ENCODE measurements at places on chromosomes 12 and 14.

DNA sequence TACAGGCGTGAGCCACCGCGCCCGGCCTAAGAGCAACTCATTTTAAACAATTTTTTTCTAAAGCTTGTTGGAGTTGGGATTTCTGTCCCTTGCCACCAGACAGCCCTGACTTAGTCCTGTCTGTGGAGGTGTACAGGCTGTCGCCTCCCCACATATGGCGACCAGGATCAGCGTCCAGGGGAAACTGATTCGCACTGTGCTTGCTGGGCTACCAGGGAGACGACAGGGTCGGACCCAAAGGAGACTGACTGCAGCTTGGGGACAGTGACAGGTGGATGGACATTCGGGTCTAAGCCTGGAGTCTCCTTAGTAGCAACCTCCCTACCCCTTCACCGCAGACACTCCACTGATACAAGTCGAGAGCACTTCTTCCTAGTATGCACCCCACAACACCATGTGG is 40.3 kb downstream of the TRAFD1 start:
- DNase-seq, result no peak

- no peak for DNase-seq
These were observed 151.0 kb downstream of the BCAT1 start for GRCh38 chr12:24797901-24798300.

- DNase-seq, result peak; percentile 33
These were observed 1.6 kb downstream of the OAS3 start for GRCh38 chr12:112939761-112940381.

DNA sequence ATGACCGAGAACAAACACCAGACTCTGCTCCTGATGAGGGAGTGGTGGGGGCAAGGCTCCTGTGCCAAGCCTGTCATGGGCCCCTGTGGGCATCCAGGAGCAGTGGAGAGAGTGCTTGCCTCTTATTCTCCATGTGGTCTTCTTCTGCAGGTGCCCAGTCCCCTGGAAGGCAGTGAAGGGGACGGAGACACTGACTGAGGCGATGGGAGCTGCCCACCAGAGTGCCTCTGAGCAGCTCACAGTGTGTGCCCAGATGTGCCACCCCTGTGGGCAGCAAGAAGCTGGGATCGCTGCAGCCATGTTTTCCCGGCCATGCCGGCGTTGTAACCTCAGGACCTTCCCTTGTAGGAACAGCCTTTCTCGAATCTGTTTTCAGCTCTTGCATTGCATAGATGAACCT is 6.4 kb upstream of the EP400 start:
- no peak for DNase-seq

DNA sequence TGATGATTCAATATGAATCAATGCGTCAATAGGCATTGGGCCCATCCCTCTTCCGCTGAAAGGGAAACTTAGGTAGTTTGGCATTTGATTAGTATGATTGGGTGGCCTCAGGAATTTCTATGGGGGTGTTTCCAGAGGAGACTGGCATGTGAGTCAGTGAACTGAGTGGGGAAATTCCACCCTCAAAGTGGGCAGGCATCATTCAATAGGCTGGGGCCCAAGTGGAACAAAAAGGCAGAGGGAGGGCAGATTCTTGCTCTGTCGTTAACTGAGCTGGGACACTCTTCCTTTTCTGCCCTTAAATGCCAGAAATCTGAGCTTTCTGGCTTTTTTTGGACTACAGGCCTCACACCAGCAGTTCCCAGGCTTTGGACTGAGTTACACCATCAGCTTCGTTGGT is 373.5 kb downstream of the RPS29 start:
- DNase-seq, result no peak
